ENCODE measurements at places on chromosomes 12 and 14.

GRCh38 chr12:123916729-123917128 is 55.9 kb downstream of the CCDC92 start:
- no peak for DNase-seq

GRCh38 chr12:39006286-39006685 is 100.9 kb upstream of the CPNE8 start:
- DNase-seq = no peak

GRCh38 chr12:63792338-63792737 is 12.6 kb downstream of the RXYLT1 start:
- DNase-seq = no peak

DNA sequence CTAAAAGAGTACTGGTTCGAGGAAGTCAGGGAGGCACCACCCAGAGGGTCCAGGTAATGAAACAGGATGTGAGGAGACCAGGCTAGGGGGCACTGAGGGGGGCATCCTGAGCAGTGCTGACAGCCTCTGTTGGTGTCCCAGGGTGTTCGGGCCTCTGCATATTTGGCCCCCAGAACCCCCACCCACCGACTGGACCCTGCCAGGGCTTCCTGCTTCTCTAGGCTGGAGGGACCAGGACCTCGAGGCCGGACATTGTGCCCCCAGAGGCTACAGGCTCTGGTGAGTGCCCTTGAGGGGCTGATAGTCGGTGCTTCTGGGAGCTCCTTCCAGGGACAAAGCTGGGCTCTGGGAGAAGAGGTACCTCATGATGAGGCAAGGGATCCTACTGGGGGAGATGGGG is 2.6 kb downstream of the TROAP start:
- DNase-seq = no peak

DNA sequence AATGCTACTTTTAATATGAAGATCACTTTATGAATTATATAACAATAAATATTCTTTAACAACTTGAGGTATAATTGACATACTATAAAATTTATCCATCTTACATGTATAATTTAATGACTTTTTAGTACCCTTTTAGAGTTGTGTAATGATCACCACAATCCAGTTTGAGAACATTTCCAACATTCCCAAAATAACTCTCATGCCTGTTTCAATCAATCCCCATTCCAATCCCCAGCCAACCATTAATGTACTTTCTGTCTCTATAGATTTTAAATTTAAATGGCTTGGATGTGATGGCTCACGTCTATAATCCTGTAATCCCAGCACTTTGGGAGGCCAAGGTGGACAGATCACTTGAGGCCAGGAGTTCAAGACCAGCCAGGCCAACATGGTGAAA is 23.5 kb upstream of the FRMD6 start:
- no peak for DNase-seq

Measured in activated T-helper 1 cell treated with Interleukin-2 at 50 U/mL for 16 hours (primary cell).